CD4-positive, alpha-beta T cell (primary cell): ENCODE measurements at places on chromosomes 2 and 18. TPM values are rescaled to one million over a fixed set of nuclear protein-coding genes. Genes with fewer than 3 reads are reported as not detected.

Gene ERMN
- 18.0 TPM for total RNA-seq

Gene SLC8A1
- total RNA-seq, result 0.47 TPM

Gene SIX2
- not detected for total RNA-seq

Gene LRRC30
- total RNA-seq, result not detected

Gene TRABD2A
- total RNA-seq, result 166 TPM

Gene EIF2B4
- 34.0 TPM for total RNA-seq

Gene UGT1A6
- not detected for total RNA-seq

Gene STEAP3
- total RNA-seq, result not detected

Gene CAPN14
- total RNA-seq, result 0.20 TPM

Gene LYPD6B
- total RNA-seq, result not detected

GRCh38 chr2:148813603-148814065, 61.4 kb upstream of the KIF5C start:
- peaks cover 5% of the 10 kb centered on the region for H3K27me3 ChIP-seq
- peak; percentile 79 for DNase-seq
- no peaks in the 10 kb centered on the region for H3K36me3 ChIP-seq

- no peak for DNase-seq
- no peak overlapping the region for H3K4me3 ChIP-seq
- no peak overlapping the region for H3K27ac ChIP-seq
- no peaks in the 10 kb centered on the region for H3K4me1 ChIP-seq
These were observed 436.6 kb upstream of the FANCL start for GRCh38 chr2:58677748-58678147.

GRCh38 chr2:44237221-44237620, 38.1 kb upstream of the SLC3A1 start:
- H3K27ac ChIP-seq, result peak overlapping the region; percentile 59
- H3K4me3 ChIP-seq, result peak overlapping the region; percentile 24
- DNase-seq, result peak; percentile 16
- no peaks in the 10 kb centered on the region for H3K27me3 ChIP-seq
- peaks cover 15% of the 10 kb centered on the region for H3K4me1 ChIP-seq
- H3K36me3 ChIP-seq, result peaks cover 4% of the 10 kb centered on the region

- H3K4me3 ChIP-seq, result no peak overlapping the region
- H3K4me1 ChIP-seq, result no peaks in the 10 kb centered on the region
- DNase-seq, result no peak
These were observed 641.6 kb downstream of the EPHA4 start for GRCh38 chr2:220930271-220931076.

DNA sequence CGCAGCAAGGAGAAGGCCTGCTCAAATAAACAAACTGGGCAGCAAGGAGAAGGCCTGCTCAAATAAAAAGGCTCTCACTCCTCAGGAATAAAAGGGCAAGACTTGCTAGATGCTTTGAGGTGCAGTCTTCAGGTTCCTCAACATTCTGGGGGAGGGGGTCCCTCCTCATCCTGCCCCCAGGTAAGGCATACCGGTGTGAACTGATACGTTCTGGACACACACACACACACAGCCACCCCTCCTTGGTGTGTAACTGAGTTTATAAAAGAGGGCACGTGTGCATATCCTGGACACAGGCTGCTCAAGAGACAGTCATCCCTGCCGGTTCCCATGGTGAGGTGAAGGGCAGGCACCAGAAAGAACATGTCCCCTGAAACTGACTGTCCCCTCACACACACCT, 4.5 kb downstream of the TEX261 start:
- H3K36me3 ChIP-seq, result peaks cover 67% of the 10 kb centered on the region
- peaks cover 29% of the 10 kb centered on the region for H3K4me1 ChIP-seq
- no peak for DNase-seq
- H3K27me3 ChIP-seq, result no peaks in the 10 kb centered on the region
- H3K27ac ChIP-seq, result no peak overlapping the region

DNA sequence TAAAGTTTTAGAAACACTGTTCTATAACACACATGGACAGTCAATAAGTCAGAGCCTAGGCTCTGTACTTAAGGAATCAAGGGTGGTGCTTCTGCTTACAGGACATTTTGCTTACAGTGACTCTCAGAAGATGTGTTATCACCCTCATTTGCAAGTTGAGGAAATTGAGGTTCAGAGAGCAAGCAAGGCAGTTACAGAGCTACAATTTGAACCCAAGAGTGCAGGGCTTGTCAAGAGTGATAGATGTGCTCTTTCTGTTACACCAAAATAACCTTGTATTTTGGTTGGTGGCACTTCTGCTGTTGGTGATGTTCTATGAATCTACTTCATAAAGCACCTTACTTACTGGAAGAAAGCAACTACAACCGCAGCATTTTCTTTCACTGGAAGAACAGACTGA, 170.2 kb downstream of the THADA start:
- no peak overlapping the region for H3K4me3 ChIP-seq
- H3K27me3 ChIP-seq, result no peaks in the 10 kb centered on the region
- peaks cover 2% of the 10 kb centered on the region for H3K36me3 ChIP-seq
- no peak for DNase-seq

DNA sequence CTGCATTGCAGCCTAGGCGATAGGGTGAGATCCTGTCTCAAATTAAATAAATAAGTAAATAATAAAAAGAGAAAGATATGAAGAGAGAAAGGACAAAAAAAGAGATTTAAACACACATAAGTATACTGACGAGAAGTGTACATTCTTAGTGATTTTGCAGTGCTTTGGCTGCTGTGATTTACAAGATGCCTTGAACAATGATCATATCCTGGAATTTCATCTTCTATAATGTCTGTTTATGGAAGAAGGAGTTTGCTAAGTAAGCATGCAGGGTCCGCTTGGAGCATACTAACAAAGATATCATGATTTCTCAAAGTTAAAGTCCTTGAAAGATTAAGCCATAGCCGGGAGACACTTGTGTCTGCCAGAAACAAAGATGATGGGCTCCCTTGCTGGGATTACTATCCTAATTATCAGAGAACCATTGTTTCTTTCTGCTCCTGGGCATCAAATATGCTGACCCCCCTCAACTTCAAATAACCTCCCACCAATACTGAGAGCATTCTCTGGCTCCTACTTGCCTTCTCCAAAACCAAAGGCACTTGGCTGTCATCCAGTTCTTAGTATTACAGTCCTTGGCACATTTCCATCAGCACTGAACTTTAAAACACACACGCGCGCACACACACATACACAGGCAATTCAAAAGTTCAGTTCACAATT, 47.5 kb upstream of the STAM2 start:
- H3K36me3 ChIP-seq, result no peaks in the 10 kb centered on the region
- H3K27me3 ChIP-seq, result no peaks in the 10 kb centered on the region
- no peak overlapping the region for H3K27ac ChIP-seq
- no peak for DNase-seq

GRCh38 chr2:42425697-42426096, 64.7 kb upstream of the COX7A2L start:
- no peaks in the 10 kb centered on the region for H3K36me3 ChIP-seq
- no peak overlapping the region for H3K27ac ChIP-seq
- no peaks in the 10 kb centered on the region for H3K27me3 ChIP-seq
- H3K4me3 ChIP-seq, result no peak overlapping the region
- DNase-seq, result no peak
